ENCODE measurements at places on chromosomes 16 and 17. TPM values are rescaled to one million over a fixed set of nuclear protein-coding genes. Genes with fewer than 3 reads are reported as not detected.

GRCh38 chr17:41613277-41614082 lies 913 bp upstream of the KRT16 start:
- no peak for DNase-seq

Gene TMEM100
- polyA plus RNA-seq, result 68.9 TPM

- no peak for DNase-seq
These were observed 6.2 kb upstream of the TBKBP1 start for GRCh38 chr17:47687748-47688147.

DNA sequence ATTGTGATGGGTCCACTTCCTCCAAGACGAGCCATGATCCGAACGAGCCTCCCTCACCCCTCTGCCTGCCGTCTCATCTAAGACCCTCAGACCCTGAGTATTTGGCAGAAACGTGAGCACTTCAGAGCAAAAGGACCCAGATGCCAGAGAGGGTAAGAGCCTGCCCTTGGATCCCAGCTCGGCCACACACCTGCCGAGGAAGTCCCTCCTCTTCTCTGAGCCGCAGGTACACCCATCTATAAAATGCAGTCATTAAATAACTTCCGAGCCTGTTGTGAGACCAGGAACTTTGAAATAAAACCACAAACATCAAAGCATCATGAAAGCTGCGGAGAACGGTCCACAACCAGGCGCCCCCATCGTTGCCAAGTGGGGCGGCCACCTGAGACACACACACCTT lies 64.8 kb upstream of the DOC2B start:
- DNase-seq, result no peak

- DNase-seq, result peak; percentile 80
These were observed 27.9 kb upstream of the OR4D1 start for GRCh38 chr17:58120195-58120822.

DNA sequence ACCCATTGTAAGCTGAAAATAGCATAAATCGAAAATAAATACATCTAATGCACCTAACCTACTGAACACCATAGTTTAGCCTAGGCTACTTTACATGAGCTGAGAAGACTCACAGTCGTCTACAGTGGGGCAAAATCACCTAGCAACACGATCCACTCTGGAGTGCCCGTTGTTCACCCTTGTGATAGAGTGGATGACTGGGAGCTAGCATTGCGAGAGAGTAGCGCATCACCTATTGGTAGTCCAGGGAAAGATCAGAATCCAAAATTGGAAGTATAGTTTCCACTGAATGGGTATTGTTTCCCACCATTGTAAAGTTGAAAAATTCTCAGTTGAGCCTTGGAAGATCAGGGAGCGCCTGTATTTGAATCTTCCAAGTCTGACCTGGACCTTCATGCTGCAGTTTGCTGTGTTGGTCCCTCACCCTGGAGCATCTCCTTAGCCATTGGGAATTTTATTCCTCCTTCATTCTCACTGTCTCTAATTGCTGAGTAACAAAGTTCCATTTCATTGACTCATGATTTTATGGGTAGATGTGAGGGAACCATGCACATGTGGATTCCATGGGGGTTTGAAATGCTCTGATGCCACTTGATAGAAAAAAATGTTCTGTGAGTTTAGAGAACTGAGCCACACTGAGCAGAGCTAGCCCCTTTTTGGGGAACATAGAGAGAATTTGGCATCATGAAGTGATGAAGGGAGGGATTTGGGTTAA lies 19.6 kb downstream of the AKAP1 start:
- DNase-seq, result no peak

Gene NOXO1
- polyA plus RNA-seq, result 1.6 TPM

Gene EVPLL
- 0.23 TPM for polyA plus RNA-seq

DNA sequence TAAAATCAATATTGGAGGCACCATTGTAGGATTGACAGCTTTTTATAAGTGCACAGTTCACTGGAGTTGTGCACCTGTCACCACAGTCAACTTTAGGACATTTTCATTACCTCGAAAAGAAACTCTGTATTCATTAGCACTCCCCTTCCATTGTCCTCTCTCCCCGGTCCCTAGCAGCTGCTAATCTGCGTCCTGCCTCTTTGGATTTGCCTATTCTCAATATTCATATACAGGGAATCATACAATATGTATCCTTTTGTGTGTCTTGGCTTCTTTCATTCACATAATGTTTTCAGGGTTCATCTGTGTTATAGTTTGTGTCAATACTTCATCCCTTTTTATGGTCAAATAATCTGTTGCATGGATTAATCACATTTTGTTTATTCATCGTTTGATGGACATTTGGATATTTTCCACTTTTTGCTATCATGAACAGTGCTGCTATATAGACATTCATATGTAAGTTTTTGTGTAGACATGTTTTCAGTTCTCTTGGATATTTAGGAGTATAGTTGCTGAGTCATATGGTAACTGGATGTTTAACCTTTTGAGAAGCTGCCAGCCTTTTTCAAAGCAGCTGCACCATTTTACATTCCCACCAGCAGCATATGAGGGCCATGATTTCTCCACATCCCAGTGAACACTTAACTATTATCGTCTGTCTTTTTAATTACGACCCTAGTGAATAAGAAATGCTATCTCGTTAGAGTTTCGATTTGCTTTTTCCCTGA lies 9.8 kb downstream of the DNAJA3 start:
- DNase-seq, result no peak

Gene CES5A
- not detected for polyA plus RNA-seq

- DNase-seq, result no peak
These were observed 698 bp downstream of the ACBD4 start for GRCh38 chr17:45135978-45136791.

Gene KRT9
- not detected for polyA plus RNA-seq

Gene UMOD
- 133 TPM for polyA plus RNA-seq

- no peak for DNase-seq
These were observed 2.3 kb upstream of the RPH3AL start for GRCh38 chr17:354651-355556.

DNA sequence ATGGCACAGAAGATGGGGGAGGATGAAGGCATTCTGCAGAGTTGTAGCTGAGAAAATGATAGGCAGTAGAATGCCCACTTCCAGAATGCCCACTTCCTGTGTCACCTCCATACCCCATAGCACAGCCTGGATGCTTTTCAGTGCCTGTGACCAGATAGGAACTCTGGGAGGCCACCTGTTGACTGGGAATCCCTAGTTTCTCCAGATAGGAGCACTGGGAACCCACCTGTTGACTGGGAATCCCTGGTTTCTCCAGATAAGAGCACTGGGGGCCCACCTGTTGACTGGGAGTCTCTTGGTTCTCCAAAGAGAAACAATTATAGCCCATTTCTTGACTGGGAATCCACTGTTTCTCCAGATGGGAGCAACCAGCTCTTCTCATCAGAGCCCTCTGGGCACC lies 11.6 kb downstream of the CPHXL start:
- no peak for DNase-seq

Gene DPEP2
- 0.62 TPM for polyA plus RNA-seq

DNA sequence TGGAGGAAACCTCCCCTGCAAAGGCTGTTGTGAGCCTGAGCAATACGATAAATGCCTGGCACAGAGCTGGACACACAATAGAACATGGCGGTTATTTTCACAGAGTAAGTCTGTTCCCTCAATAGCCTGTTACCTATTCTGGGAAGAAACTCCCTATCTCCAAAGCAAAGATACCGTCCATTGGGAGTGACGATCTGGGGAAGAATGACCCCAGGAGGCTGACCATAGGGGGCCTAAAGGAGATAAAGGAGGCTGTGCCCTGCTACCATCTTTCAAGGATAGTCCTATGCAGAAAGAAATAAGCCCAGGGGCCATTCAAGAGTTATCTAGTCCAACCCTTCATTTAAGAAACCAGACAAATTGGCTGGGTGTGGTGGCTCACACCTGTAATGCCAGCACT lies 4.1 kb upstream of the AXIN2 start:
- DNase-seq, result no peak

- DNase-seq, result no peak
These were observed 264.3 kb upstream of the CACNG5 start for GRCh38 chr17:66570447-66571195.

Gene DNAAF1
- 9.4 TPM for polyA plus RNA-seq

DNA sequence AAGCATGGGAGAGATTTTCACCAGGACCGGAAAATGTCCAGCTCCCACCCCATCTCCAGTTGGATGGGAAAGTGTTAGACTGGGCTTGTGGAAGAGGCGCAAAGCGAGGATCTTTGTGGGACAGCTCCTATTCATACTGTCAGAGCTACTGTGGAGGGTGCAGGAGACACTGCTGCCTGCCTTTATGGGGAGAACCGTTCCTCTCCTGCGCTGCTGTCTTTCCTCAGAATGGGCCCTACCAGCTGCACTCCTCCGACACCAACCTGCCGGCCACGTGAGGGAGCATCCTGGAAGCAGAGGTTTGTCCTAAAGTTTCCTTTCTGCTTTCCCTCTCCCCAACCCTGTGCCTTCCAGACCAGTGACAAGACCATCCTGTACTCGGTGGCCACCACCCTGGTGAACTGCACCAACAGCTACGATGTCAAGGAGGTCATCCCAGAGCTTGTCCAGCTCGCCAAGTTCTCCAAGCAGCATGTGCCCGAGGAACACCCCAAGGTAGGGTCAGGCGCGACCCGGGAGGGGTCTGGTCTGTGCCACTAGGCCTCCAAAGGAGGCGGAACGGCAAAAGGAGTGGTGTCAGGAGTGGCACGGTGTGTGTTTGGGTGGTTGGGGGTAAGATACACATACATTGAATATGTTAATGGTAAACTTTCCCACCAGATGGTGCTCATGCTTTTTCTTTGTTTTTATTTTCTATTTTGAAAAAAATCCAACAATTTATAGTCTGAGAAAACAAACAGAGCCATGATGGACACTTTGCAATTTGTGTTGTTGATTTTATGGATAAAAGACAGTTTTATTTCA lies 23.0 kb downstream of the SLC35G3 start:
- DNase-seq, result peak; percentile 13

- DNase-seq, result no peak
These were observed 47.6 kb upstream of the IRX3 start for GRCh38 chr16:54334208-54334607.

DNA sequence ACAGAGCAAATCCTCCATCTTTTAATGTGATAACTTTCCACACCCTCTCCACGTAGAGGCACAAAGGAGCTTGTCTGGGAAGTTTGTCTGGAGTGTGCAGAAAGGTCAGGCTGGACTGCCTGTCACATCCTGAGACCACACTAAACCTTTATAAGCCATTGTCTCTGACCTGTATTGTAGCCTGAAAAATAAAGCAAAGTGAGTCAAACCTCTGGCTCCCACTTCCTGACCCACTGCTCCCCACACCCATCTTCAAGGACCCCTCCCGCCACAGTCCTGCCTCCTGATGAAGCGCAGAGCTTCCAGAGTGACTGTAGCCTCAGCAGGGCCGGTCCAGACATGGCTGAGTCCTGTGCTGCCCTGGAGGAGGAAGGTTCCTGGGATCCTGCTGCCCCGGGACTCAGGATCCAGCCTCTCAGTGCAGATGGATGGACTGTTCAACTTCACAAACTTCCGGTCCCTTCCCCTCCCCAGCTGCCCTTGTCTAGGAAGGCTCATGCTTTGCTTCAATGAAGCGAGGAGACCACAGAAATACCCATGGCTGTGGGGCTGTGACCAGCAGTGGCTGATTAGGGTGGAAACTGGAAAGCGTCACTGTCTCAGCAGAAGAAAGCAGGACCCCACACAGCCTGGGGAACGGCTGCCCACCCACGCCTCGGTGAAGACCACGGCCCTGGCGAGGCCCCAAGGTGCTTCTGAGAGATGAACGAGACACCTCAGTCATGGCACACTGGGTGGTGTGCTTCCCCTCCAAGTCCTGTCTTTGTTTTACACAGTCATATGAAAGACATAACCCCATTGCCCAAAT lies 30.9 kb upstream of the CLEC18B start:
- DNase-seq, result no peak

Gene SLC52A1
- 0.16 TPM for polyA plus RNA-seq

GRCh38 chr17:69486779-69487637 lies 72.5 kb downstream of the MAP2K6 start:
- no peak for DNase-seq

DNA sequence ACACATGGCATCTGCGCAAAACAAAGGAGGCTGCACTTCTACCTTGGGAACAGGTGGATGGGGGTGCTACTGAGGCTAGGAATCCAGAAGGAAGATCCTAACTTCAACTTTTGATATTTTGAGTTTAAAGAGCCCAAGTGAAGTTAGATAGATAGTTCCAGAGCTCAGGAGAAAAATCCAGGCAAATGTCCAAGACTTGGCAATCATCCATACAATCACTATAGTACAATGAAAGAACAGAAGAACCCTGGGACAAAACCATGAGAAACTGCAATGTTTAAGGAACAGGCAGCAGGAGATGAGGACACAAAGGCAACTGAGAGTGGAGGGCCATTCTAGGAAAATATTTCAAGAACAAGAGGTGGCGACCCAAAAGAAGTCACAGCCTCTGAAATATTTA lies 12.4 kb downstream of the CDYL2 start:
- no peak for DNase-seq

DNA sequence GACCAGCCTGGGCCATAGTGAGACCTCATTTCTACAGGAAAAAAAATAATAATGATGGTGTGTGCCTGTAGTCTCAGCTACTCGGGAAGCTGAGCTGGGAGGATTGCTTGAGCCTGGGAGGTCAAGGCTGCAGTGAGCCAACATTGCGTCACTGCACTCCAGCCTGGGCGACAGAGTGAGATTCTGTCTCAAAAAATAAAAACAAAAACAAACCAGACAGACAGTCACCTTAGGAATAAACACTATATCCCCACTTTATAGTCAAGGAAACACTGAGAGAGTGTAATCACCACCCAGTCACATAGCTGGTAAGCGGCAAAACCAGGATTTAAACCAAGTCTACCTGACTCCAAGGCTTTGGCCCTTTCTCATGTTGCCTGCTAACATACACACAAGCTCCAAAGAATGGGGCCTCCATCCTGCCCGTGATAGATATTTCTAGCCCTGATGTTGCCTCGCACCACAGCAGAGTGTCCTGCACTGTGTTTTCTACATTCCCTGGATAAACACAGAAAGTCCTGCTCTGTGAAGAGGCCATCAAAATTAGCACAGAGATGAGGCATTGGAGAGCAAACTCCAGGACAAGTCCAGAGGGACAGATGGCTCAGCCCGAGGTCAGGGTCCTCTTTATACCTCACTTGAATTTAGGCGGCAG lies 66.1 kb upstream of the SMURF2 start:
- DNase-seq, result no peak

GRCh38 chr16:2288726-2289125 lies 20.8 kb upstream of the RNPS1 start:
- no peak for DNase-seq

DNA sequence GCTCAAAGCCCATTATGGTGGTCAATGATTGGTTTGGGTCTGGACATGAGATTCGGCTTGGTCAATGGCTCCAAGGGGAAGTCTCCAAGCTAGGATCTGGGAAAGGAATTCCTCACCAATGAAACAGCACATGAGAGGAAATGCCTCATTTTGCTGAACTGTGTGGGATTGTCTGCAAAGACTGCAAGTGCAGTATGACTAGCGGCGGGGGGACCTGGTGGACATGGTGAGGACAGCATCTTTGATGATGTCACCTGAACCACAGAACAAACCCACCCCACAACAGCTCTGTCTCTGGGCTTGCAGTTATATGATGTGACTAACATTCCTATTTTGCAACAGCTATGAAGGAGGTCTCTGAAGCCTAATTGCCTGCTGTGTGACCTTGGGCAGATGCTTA lies 50.6 kb upstream of the NKD1 start:
- no peak for DNase-seq

Gene CCL22
- polyA plus RNA-seq, result 0.12 TPM

All from renal cortex interstitium (tissue), 15 donors.